ENCODE measurements at places on chromosomes 1 and 21.
A peak's percentile ranks its signal among the peaks of the same experiment; 100 is the strongest.

DNA sequence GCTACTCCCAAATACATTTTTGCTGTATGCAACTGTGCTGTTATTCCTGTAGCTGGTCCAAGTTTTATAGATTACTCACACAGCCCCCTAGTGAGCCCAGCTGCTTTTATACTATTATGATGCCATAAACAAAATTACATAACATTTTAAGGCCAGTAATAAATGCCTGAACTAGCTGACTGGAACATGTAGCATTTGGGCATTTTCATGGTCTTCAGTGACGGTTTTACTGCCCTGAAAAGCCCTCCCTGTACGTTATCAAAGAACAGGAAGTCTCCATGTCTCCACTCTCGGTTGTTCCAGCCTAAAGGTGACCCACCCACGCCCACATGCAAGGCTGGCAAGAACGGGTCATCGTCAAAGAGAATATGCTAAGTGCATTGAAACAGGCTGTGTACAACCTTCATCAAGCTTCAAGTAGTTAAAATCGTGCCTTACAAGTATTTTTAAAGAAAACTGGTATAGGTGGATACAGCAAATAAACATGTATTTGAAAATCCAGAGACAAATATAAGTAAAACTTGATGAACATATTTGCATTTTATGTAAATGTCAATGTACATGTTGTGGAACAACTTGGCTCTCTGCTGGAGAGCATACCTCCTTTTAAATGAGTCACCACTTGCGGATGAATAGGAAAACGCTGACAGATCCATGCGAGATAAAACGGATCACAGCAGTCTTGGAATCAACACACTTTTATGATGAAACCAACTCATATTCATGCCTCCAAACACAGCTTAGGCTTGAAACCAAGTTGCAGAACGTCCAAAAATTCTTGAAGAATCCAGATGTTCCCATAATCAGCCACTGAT lies 520.5 kb downstream of the SMYD3 start:
- no peak for DNase-seq

GRCh38 chr1:94872771-94873495 lies 52.8 kb downstream of the SLC44A3 start:
- DNase-seq = no peak

GRCh38 chr21:32256873-32257620 lies 21.8 kb downstream of the MIS18A start:
- no peak for DNase-seq

DNA sequence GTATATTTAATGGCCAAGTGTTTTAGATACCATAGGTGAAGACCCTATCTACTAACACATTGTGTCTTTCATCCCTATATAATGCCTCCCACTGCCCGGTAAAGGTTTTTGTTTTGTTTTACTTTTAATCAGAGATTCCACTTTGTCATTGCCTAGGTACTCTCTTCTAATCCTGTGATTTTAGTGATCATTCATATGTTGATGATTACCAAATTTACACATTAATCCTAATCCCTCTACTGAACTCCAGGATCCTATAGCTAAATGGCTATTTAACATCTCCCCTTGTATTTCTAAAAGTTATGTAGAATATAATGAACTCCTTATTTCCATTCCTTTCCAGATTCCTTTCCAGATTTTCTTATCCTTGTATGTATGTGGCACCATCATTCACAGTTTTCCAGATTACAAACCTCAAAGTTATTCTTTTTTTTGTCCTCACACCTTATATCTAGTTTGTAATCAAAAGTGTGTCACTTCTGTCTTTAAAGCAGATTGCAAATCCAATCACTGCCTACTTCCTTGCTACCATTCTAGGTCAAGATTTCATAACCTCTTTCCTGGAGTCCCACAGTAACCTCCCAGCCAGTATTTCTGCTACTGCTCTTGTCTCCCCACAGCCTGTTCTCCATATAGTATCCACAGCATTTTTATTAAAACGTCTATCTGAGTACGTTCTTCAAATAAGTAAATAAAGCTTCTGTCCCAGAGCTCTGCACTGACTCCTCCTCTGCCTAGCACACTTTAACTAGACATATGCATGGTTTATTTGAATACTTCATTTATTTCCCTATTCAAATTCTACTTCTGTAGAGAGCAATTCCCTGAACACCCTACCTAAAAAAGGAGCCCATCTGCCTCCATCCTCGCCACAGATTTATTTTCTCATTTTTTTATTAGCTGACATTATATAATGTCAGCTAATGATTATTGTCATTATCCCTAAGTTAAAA lies 157.8 kb downstream of the KCNT2 start:
- no peak for DNase-seq

- DNase-seq = no peak
Measured at GRCh38 chr1:82062206-82062605, 261.5 kb downstream of the ADGRL2 start.

DNA sequence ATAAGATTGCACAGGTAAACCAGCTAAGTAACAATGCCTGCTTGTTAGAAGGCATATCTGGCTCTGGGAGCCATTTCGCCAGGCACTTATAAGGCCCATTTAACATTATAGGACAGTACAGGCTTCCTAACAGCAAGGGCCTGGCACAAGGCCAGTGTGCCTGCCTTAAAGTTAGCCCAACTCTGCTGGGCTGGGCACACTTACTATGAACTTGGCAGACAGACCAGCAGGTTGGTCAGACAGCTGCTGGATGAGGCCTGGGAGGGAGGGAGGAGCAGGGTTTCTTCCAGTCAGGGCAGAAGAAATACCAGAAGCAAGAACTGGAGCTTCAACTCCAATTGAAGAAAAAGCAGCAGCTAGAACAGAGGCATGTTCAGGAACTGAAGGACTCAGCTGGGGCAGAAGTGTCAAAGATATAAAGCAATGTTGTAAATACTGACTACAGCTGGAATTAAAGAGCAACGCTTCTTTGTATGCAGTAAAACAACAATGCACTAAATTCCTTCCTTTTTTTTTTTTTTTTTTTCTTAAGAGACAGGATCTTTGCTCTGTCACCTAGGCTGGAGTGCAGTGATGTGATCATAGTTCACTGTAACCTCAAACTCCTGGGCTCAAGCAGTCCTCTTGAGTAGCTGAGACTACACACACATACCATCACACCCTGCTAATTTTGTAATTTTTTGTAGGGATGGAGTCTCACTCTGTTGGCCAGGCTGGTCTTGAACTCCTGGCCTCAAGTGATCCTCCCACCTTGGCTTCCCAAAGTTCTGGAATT lies 4.9 kb downstream of the CACHD1 start:
- no peak for DNase-seq

- DNase-seq = no peak
Measured at GRCh38 chr1:206465951-206466350, 4.3 kb upstream of the IKBKE start.

DNA sequence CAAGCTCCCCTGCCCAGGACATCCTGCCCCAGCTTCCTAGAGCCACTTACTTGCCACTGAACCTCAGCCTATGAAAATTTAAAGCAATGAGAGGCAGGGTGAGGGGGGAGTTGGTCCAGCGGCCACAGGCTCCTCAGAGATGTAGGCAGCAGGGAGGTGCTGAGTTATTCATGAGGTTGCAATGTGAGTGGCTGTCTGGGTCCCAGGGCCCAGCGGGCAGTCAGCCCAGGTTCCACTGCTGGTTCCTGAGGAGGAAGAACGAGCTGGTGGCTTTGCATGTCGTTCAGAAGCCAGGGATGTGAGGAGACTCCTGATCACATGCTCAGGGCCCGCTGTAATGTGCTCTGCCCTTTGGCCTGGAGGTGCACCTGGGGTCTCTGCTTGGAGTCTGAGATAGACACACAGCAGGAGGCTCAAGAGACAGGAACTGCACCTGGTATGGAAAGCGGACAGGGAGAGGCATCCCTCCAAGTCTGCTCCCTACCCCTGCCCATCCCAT lies at the start of gene KNCN:
TSS of gene KNCN (minus strand) at position 51 of the 499 bp plus-strand sequence. CDS start 432 bp downstream, outside the sequence.
- DNase-seq = peak; percentile 34

DNA sequence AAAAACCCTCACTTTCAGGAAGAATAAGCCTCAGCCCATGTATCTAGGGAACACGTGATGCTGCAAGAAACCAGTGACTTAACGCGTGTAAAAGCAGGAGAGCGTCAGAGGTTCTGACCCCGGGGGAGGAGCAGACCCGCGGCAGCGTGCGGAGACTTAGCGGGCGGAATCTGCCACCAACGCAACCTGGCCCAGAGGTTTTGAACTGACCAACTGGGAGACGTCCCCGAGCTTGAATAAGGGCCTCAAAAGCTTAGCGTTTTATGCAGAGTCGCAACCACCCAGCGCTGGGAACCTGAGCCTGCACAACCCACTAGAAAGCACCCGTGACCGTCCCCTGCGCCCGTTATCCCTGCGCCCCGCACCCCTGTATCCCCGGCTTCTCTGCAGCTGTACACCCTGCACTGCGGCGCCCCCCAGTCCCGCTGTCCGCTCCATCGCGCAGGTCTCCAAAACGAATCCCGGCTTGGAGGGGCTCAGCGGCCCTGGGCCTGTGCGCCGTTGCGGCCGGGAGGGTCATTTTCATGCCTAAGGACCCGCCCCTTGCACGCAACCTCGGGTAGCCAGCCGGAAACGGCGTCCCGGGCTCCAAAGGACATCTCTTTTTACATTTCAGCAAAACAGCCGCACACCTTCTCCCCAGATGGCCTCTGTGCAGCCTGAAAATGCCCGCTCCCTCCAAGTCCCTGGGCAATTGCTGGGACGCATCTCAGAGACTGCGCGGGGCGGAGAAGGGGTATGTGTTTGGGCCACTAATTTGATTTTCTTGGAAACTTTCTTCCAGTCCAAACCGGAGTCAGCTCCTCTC lies 29.4 kb upstream of the TRIM17 start:
- no peak for DNase-seq

DNA sequence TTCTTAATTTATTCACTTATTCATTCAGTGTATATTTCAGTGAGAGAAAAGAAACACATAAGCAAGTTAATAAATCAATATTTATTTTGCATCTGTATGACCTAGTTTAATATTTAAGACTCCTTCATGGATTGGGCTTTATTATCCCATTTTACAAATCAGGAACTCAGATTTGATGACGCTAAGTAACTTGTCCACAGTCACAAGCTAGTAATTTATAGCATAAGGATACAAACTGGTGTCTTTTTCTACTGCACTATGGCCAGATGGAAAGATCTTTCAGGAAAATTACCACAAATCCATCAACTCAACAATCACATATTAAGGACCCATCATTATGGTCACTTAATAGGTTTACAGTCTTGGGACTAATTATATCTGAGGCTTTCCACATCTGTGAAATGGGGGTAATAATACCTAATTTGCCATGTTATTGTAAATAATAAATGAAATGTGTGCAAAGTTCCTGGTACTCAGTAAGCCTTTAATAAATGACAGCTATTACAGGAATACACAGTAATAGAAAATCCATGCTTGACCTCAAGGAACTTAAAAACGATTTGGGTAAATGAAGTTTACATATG lies 13.3 kb downstream of the CDKN2C start:
- DNase-seq = no peak

DNA sequence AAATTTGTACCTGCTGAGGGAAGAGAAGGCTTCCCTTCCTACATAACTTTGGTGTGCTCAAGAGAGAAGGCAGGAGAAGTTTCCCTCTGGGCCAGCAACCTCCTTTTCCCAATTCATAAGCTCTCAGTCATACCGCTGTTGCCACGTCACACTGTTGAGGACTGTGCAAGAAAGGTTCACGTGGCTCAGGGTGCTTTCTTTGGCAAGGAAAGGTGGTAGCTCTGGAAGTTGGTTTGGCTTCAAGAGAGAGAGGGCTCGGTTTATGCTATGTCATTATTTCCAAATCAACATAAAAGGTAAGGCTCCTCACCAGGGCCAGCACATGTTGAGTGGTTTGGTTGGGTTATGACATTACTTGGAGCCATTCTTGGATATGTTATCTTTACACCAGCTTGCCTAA lies 77.3 kb downstream of the TNFSF18 start:
- DNase-seq = no peak

- no peak for DNase-seq
Measured at GRCh38 chr1:181456551-181456950, 26.8 kb upstream of the CACNA1E start.

DNA sequence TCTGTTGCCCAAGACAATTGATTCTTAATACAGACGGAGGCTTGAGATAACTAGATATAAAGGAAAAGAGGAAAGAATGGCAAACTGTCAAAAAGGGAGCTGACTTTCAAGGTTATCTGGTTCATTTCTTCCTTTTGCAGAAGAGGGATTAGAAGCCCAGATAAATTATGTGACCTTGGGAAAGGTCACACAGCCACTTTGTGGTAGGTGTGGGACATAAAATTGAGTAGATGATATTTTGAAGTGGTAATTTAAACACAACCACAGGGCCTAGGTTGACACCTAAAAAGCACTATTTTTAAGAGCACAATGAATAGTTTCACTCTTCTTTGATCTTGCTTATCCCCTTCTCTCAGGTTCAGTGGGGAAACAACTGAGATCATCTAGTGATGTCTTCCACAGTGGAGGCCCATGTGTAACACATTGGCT lies 16.9 kb upstream of the KIAA0040 start:
- DNase-seq = no peak

DNA sequence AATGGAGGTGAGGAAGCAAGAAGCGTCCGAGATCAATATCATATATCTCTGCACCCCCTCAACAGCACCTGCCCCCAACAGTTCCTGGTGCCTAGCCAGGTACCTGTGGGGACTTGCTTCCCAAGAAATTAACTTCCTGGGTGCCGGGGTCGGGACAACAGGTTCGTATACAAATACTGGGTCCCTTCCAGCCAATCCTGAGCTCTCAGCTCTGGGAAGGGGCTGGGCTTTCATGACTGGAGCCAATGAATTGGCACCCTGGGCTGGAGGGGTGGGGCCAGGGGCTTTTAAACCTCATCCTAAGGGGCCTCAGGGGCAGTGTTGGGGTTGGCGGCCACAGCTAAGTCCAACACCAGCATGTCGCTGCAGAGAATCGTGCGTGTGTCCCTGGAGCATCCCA lies at the start of gene PADI3:
TSS of gene PADI3 (plus strand) at position 318 of the 400 bp plus-strand sequence. CDS start at position 358, 40 bp downstream.
- DNase-seq = no peak

DNA sequence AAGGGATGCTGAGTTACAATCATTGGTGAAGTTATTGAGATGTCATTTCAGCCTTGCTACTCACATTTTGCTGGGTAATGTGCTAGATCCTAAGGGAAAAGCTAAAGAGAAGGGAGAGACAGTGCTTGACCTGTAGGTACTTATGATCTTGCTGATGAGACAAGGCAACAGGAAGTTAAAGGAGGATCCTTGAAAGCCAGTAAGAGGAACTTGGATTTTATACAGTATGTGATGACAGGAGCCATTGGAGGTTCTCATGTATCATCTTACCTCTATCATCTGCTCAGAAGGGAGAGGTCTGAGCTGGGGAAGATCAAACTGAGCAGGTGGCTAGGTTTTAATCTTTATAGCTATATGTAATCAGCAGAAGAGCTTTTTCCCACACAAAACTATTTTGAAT lies 6.3 kb downstream of the APOBEC4 start:
- DNase-seq = no peak

GRCh38 chr1:16367968-16368890 lies 1.2 kb downstream of the SZRD1 start:
- DNase-seq = no peak
